ENCODE measurements at places on chromosomes 3 and 15. TPM values are rescaled to one million over a fixed set of nuclear protein-coding genes. Genes with fewer than 3 reads are reported as not detected.

DNA sequence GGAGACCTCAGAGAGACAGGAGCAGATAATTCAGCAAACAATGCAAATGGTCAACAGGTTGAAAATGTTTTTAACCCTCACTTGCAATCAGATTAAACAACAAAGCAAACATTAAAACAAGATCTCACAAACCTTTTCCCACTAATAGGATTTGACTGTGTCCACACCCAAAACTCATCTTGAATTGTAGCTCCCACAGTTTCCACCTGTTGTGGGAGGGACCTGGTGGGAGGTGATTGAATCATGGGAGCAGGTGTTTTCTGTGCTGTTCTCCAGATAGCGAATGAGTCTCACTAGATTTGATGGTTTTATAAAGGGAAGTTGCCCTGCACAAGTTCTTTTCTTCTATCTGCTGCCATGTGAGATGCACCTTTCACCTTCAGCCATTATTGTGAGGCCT, 1.3 kb upstream of the LYSMD4 start:
- no peak for DNase-seq

DNA sequence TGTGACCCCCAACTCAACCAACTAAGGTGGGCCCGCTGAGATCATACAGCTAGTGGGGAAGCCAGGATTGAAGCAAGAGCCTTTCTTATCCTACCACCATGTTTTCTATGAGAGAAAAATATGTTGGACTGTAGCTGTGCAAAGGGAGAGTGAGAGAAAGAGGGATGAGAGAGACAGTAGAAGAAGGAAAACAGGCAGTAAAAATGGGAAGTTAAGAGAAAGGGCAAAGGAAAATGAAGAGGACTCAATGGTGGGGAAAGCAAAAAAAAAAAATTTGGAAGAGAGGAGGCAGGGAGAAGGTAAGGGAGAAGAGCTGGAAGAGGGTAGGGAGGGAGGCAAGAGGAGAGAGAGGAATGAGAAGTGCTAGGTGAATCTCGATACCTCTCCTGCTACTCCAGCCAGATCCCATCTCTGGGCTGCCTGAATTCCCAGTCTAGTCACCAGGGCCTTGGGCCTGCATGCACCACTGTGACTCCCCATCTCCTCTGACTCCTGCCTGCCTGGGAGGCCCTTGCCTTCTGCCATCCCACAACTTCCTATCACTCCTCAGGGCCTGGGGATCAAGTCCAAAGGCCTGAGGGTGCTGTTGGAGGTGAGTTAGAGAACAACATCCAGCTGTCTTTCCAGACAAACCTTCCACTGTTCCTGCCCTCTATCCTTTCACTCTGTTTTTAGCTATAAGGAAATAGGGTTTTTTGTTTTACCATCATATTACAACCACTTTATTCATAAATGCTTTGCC, 15.7 kb downstream of the FAM81A start:
- DNase-seq, result no peak

GRCh38 chr3:9255976-9256375, 6.5 kb upstream of the SRGAP3 start:
- DNase-seq, result no peak

GRCh38 chr3:146589899-146590508, 15.1 kb downstream of the PLSCR5 start:
- DNase-seq, result peak; percentile 2

- DNase-seq, result no peak
These were observed 6.1 kb upstream of the CLSTN2 start for GRCh38 chr3:139928708-139929505.

- DNase-seq, result no peak
These were observed 4.9 kb upstream of the MYZAP start for GRCh38 chr15:57586661-57587424.

DNA sequence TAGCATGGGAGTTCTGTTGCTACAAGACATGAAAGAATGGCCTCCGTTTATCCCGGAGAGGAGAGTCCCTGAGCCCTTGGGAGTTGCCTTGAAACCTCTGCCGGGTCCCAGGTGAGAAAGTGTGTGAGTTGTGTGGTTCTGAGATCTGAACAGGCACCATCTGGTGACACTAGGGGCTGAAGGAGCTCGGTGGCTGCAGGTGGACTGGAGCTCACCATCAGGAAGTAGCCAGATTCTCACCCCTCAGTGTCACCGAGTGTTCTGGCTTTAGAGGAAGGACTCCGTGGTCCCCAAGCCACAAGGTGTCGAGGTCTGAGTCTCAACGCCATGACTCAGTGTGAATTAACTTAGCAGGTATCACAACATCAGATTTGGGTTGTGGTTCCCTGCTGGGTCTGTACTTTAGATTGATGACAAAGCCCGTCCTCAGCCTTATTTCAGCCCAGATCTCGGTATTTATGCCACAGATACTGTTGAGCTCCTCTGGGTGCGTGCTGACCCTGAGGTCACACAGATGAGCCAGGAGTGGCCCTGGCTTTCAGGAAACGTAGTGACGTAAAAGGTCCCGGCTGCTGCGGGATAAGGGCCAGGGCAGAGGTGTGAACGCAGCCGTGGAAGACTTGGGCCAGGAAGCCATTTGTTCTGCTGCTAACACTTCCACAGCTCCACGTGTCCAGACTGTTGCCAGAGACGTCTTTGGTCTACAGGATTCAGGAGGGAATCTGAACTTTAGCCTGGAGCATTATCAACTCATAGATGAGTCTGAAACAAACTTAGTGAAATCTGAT, 54.4 kb downstream of the PGPEP1L start:
- DNase-seq, result peak; percentile 26

DNA sequence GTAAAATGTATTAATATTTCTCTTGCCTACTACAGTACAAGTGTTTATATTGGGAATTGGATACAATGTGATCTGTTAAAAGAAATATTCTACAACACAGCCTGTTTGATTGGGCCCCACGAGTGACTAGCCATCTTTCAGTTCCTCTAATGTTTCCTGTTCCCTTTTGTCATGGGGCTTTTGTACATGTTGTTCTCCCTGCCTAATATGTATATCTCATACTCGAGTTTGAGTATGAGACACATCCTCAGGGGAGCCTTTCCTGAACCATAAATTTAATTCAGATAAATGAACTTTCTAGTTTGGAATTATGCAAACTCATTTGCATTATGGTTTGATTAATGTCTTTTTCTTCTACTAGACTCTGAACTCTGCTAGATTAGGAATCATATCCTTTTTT, 65.5 kb downstream of the MEF2A start:
- DNase-seq, result no peak

DNA sequence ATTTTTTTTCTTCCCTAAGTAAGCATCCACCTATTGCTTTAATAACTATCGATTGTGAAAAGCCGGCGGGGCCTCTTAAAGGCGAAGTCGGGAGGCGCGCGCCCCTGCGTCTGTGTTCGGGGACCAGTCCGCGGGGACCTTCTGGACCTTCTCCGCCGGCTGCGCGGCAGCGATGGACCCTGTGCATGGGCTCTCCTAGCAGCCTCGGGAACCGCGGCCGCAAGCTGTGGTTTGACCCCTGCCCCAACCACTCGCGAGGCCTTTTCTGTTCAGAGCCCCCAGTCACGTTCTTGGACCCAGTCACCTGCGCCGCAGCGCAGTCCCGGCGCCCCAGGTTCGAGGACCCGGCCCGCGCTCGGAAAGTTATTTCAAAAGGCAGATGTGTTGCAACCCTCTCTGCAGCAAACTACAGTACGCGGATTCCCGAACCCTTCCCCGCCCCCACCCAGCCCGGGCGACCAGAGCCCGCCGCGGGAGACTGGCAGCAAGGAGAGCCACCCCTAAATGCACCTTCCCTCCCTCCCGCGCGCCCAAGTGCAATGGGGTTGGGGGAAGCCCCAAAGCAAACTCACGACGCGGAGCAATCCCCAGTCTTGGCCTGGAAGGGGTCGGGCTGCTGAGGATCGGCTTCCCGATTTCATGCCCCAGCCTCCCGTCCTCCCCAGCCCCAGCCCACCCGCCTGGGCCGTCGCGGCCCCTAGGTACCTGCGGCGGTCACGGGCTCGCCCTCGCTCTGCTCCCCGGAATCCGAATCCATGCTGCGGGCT, 684 bp downstream of the TNFAIP8L3 start:
- DNase-seq, result no peak

- DNase-seq, result peak; percentile 6
These were observed 61.3 kb downstream of the CRYBG3 start for GRCh38 chr3:97882975-97883598.

- DNase-seq, result no peak
These were observed 27.6 kb downstream of the PRR23E start for GRCh38 chr3:127220497-127220896.

DNA sequence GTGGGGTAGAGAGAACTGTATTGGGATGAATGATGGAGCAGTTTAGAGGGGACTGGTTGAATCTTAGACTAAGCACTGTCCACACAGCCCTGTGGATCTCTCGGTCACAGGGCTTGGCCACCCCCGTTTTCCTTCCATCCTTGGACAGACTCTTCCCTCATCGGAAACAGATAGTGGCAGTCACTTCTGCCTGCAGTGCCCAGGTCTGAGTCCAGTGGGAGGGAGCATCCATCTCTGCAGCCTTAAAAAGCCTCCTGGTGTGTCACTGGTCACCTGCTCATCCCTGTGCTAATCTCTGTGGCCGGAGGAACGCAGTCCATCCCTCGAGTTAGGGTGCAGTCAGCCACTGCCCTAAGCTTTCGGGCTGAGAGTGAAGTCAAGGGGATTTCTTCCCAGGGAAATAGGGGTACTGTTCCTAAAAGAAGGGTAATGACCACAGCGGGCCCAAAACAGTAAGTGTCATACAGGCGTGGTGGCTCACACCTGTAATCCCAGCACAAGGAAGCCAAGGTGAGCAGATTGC, 32.0 kb downstream of the PLA2G4D start:
- no peak for DNase-seq

- no peak for DNase-seq
These were observed 50.2 kb downstream of the HHLA2 start for GRCh38 chr3:108346301-108347227.

Gene PTX3
- 0.25 TPM for total RNA-seq

Gene TM4SF18
- not detected for total RNA-seq

Gene DGKG
- total RNA-seq, result 0.14 TPM

Gene GOLGA6L7
- total RNA-seq, result not detected

Gene CFAP92
- total RNA-seq, result 0.56 TPM

Gene GP5
- total RNA-seq, result 0.80 TPM

Gene PDZRN3
- not detected for total RNA-seq

Gene IGSF10
- not detected for total RNA-seq

Gene ALG1L2
- total RNA-seq, result 0.56 TPM

Data from activated naive CD8-positive, alpha-beta T cell treated with anti-CD3 and anti-CD28 coated beads for 36 hours (primary cell).